ENCODE measurements at places on chromosomes 7 and 10.

GRCh38 chr7:102843850-102844249 lies 69.0 kb upstream of the LRRC17 start:
- DNase-seq = no peak

- DNase-seq = no peak
These were observed 20.8 kb upstream of the SLC26A5 start for GRCh38 chr7:103466814-103467213.

DNA sequence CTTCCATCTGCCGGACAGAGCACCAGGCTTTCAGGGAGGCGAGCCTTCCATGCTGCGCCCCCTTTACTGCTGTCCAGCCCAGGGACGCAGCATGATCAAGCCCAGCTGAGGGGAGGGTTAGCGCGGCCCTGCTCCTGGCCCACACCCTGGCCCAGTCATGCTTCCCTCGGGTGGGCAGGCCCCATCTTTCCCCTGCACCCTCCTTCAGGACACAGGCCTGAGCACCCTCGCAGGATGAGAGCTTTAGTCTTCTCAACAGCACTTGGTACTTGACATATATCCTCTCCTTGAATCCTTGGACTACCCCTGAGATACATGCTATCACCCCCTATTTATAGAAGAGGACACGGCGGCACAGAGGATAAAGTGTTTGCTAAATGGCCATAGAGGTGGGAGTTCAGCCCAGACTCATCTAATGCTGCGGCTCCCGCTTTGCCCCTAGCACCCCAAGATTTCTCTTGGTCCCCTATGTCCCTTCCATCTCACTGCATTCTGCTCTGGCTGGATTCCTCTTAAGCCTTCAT lies 32.7 kb upstream of the FRAT2 start:
- no peak for DNase-seq

- DNase-seq = no peak
These were observed 610 bp downstream of the AVPI1 start for GRCh38 chr10:97686301-97686961.

Measured in CD4-positive, alpha-beta T cell (primary cell).